NCI-H146 (cell line): ENCODE measurements at places on chromosomes 2 and 18.

DNA sequence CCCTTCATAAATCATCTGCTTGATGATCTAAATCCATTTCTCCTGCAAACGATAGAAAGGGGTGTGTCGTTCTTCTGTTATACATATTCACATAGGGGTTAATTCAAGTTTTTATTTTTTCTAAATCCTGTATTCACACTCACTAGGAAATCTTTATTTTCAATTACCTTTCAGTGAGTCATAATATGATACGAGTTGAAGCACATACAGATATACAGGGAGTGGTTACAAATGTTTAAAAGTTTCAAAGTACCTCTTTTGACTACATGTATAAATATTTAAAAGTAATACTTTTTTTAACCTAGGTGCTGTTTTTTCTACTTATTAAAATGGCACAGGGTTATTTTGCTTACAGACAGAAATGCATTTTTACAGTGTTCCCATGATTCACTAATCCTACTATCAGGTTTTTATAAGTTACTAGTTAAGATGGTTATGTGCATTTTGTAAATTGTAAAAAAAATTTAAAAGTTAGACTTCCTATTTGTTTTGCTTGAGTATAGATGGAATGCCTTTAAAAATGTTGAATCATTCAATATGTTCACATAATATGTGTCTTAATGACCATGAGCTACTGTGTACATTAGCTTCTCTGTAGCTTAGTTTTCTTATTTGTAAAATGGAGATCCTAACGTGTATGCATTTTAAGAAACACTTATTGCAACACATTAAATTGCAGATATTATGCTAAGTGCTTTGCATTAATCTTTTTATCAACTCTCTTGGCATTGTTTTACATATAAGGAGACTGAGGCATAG lies 1378.1 kb downstream of the DSC3 start:
- no peak for DNase-seq

DNA sequence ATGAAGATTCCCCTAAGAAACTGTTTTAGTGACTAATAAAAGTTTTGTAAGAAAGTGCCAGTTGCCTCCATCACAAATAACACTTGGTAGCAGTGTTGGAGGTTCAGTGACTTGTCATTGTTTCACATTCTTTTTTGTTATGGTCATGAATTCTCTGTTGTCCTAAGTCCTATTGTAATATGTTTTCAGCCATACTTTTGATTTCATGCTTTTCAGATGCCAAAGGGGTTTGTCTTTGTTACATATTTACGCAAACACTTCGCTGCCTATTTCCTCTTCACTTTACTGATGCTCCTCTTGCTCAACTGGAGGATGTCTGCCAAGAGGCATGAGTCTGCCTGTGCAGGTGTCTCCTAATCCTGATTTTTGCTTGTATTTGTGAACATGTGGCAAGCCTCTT lies 66.6 kb downstream of the PHLPP1 start:
- DNase-seq = no peak

- no peak for DNase-seq
Measured at GRCh38 chr2:235900631-235901030, 267.6 kb downstream of the GBX2 start.

DNA sequence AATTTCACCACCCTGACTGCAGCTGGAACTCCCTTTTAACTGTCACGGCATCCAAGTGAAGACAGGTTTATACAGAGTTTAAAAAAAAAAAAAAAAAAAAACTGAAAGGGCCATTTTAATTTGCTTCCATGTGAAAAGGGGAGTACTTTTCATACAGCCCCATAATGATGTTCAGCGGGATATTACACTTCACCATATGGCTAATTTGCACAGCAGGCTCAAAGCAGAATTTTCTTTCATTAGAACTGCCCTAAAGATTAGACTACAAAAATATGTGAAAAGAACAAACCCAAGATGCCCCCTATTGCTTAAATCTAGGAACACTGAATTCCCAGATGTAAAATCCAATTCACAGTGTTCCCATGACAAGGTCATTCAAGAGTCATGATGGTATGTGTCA lies 301.8 kb downstream of the EXOC6B start:
- peak; percentile 44 for DNase-seq

DNA sequence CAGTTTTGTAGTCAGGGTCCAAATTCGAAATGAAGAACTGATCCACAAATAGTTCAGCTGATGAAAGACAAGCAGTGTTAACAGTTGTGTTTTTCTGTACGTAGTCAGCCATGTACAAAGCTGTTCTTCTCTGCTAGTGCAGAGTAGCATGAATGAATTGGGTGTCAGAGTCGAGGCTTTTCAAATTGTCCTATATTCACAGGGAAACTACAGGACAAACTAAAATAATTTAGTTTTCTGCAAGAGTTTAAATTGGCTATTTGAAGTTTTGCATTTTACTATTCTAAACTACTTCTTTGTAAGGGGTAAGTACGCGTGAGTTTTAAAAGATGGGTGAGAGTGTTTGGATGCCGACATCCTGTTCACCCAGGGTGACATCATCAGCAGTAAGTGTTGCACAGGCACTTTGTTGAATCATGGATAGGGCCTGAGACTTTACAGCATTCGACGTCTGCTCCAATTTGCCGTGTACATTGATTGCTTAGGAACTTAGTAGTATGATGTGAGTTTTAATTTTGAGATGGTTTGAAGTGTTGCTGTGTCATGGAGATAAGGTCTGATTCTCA lies 147.2 kb upstream of the NFATC1 start:
- DNase-seq = peak; percentile 45

DNA sequence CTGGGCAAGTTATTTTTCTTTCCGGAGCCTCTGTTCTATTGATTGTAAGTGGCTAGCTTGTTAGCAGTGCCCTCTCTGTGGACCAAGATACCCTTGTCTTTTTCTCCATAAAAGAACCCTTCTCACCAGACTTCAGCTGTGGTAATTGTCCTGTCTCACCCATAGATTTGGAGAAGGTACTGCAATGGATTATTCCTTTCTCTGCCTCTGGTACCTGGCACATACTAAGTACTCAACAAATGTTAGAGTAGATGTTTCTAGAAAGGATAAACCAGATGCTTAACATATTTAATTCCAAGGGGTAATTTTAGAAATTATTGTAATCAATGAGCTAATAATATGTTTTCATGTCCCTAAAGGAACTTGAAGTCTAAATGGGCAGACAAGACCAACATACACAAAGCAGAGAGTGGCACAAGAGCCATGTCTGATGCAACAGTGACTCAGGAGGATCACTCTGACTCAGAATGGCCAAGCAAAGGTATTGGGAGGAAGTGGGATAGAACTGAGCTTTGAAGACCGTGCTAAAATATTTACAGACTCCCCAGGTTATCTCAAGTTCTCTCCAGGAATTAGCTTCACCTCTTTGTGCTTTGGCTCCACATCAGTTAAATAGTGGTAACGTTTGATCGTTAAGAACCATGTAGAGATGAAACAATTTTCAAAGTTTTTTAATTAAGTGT lies 129.7 kb upstream of the OSR1 start:
- no peak for DNase-seq

GRCh38 chr2:144334551-144334950 lies 185.4 kb downstream of the ZEB2 start:
- DNase-seq = no peak

DNA sequence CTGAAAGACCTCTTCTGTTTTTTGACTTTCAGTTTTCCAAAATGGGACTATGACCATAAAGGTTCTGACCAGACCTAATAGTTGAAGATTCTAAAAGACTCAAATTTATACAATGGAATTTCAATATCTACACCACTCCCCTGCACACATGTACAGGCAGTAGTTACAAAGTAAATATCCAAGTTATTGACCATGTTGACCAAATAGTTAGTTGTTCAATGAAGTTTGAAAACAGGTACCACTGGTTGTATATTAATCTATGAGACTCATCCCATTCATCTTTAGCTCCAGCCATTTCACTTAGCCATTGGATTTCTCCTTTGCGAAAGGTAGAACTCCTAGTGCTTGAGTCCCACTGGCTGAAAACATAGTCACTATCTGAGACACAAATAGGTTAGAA lies 277.4 kb downstream of the SETBP1 start:
- DNase-seq = no peak

DNA sequence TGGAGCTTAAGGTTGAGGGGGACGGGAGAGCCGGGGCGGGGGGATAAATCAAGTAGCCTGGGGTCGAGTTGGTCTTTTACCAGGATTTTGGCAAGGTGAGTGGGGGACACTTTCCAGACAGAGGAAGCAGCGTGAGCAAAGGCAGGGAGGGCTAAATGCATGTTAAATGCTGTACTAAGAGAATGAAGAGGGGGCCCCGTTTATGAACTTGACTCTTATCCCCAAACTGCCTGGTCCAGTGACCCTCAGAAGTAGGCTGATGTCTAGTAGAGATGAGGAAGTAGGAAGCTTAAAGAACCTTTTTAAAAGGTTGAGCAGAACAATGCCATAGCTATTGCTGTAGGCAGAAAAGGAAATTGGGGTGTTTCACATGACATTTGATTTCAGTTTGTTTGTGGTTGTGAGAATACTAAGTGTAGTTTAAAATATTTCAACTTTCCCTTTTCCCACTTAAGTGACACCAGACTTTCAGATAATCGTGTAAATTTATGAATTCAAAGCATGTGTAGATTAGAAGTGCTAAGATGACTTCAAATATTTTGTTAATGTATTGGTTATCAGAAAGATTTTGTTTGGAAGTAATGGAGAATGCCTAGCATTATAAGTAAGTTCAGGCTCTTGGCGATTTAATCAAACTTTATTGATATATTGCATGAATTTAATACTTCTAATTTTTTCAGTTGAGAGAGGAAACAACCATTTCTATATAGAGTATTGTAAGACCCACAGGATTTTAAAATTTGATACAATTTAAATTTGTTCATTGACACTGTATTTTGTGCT lies 1.8 kb downstream of the REL start:
- DNase-seq = peak; percentile 9

- no peak for DNase-seq
Measured at GRCh38 chr2:18740474-18740881, 151.1 kb upstream of the NT5C1B start.

GRCh38 chr2:99524056-99524455 lies 34.2 kb upstream of the REV1 start:
- no peak for DNase-seq

DNA sequence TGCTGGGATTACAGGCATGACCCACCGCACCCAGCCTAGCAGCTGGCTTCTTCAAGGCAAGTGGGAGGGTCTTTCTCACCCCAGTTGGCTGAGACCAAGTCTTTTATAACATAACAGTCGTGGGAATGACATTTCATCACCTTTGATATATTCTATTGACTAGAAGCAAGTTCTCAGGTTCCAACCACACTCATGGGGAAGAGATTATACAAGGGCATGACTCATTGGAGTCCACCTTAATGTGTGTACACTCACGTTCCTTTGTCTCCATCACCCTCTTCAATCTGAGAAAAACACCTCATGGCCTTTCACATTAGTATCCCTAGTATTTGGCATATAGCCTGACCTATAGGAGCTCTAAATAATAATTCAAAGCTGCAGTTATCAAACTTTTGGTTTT lies 2.8 kb upstream of the BBS5 start:
- peak; percentile 18 for DNase-seq

DNA sequence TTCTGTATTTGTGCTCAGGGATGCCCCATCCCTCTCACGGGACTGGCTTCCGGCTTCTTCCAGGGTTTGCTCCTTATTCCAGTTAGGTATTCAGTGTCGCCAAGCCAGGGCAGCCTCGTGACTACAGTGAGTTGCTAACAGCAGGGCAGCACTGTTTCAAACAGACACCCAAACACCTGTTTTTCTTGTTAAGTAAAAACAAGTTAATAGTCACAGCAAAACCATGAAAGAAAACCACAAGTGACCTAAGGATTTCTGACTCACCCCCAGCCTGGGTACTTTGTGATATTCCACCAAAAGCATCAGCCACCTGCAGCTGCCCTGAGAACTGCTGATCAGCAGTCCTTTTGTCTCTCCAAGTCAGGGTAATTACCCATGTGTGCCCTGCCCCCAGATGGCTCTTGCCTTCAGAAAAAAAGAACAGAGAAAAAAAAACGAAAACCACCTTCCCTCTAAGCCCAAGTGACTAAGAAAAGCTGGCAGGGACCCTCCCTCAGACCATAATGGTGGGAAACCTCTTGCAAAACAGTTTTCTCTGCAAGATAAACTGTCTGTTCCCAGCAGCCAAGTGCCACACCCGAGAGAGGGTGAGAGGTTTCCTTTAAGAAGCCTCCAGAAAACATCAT lies 178.2 kb downstream of the ANAPC1 start:
- DNase-seq = peak; percentile 73

GRCh38 chr2:129768036-129768386 lies 211.5 kb upstream of the RAB6C start:
- DNase-seq = no peak

DNA sequence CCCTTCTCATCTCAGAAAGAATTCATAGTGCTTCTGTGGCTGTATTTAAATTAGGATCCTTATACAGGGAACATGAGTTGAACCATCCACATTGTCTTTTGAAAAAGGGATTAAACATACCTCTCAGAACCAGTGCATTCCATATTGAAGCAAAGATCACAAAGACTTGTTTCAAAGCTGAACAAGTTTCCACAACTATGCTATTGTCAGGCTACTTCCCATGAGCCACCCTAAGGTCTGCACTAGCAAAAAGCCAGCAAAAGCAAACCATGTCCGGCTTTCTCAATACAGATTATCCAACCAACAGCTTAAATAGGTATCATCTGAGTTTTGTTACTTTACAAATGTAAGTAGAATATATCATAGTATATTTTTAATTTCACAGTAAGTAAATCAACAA lies 78.1 kb downstream of the SCG2 start:
- no peak for DNase-seq

DNA sequence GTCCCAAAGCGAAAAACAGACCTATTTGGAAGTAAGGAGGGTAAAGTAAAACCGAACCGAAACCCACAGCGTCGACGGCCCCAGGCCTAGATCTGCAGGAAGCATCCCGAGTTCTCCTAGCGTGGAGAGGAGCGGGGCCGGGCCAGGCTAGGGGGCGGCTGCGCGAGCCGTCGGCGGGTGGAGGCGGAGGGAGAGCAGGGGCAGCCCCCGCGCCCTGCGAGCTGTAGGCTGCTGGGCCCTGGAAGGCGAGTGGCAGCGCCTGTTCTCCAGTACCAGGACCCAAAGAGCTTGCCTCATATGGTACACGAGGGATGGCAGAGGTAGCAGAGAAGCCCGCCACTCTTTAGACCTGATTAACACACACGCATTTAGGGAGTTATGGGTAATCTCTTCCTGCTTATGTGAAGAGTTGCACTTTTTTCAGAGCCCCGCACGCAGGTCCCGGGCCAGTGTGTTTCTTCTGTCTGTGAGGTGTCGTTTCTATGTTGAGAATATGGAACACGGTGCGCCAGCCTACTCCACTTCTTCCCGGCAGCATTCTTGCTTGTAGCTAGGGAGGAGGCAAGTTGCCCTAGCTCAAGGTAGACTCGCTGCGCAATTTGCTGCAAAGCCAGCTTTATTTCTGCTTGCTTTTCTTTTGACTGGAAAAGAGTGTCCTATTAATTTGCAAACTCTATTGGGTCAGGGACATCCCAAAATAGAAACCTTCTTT lies 71.1 kb downstream of the ARHGEF33 start:
- no peak for DNase-seq

DNA sequence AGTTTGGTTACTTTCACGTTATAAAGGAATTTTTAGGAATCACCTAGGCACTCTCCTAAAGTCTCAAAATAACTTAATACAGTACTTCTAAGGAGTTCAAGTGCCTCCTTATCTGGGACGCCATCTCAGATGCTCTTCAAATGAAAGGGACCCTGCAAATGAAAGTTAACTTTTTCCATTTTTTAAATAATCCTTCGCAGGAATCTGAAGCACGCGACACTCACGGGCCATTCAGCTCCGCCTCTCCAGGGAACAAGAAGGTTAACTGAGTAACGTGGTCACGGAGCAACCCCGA lies 537 bp upstream of the ZC3H15 start:
- no peak for DNase-seq

GRCh38 chr2:36839976-36840617 lies 126.2 kb downstream of the STRN start:
- DNase-seq = no peak

GRCh38 chr2:43325107-43325811 lies 98.9 kb upstream of the ZFP36L2 start:
- no peak for DNase-seq
